Stimulated activated CD4-positive, alpha-beta T cell treated with anti-CD3 and anti-CD28 coated beads, TNF-alpha, amount 100 ng/mL, for 24 hours (primary cell): ENCODE measurements at places on chromosomes 12 and 14.

DNA sequence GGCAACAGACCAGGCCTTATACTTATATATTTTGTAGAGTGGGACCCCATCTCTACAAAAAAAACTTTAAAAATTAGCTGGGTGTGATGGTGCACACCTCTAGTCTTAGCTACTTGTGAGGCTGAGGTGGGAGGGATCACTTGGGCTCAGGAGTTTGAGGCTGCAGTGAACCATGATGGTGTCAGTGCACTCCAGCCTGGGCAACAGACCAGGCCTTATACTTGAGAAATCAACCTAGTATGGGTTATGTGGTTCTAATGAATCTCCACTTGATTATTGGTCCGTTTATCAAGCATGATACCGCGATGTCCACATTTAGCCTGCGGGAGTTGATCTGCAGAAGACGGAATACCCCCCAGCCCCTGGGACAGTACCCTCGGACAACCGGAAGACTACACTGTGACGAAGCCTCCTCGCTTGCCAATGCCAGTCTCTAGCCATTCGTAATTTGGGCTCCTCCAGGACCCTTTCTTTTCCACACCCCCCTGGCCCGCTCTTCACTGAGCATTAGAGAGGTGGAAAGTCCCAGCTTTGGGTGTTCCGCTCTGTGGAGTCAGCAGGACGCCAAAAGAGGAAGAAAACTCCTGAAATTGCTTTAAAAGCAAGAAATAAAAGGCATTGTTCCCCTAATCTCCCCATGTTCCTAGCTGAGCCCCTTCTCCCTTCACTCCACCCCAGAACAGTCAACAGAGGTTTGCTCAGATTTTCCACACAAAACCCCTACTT is 19.4 kb downstream of the LTBP2 start:
- no peak for DNase-seq

GRCh38 chr14:60645126-60645741 is 4.0 kb downstream of the SIX1 start:
- no peak for DNase-seq

DNA sequence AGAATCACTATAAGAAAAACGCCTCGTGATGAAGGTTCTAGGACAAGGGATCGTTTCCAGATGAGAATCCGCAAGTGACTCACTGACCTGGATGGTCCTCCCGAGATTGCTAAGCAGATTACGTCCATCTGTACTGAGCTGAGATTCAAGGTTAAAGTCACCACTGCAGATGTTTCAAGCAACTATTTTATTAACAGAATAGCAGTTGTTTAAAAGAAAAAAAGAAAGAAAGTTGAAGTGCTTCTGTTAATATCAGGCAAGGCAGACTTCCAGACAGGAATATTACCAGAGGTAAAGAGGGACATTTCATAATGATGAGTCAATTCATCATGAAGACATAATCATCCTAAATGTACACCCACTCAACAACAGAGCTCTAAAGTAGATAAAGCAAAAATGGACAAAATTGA is 17.9 kb downstream of the PXN start:
- no peak for DNase-seq

DNA sequence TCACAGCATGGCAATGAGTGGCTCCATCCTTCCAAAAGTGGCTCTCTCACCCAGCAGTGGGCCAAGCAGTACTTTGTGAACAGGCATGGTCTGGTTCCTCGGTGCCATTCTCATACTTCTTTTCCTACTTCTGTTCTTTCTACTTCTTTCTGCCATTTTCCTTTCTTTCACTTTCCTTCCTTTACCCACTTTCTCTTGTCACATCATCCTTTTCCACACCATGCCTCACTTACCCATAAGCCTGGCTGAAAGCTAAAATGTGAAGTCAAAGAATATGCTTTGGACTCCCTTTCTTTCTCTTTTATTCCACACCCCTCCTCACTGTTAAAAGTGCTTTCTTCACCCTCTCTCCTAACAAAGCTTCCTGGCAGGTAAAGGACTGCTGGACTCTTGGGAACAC is 57.0 kb downstream of the PTHLH start:
- no peak for DNase-seq

DNA sequence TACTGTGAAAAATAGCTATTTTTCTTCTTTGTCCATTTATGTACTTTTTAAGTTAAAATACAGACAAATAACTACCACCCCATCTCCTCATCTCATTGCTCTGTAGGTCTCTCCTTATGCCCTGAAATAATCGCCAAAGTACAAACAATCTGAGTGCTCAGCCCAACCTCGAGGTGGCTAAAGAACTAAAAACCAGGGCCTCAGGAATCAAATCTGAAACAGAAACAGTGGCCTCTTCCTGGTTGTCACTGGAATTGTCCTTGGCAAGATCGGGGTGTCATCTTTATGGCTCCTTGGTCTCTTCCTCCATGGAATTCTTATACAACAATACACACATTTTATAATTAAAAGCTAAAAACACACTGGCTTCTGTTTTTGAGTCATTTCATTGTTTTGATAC is 182.4 kb downstream of the ASCL1 start:
- no peak for DNase-seq

DNA sequence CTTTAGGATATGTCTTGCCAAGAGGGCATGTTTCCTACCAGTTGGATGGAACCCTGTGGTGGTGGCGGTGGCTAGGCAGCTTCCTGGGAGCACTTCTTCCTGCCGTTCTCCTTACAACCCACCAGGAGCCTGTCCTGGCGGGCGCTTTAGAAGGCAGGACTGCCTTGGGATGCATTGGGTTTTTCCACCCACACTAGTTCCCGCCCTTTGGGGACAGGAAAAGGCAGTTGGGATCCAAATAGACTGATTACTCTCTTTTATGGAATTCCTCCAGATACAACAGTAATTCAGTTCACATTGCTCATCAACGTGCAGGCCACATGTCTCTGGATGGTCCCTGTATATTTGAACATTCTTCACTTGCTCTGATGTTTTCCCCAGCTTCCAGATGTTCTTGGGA is 305.7 kb upstream of the SSTR1 start:
- no peak for DNase-seq

GRCh38 chr12:92472201-92472600 is 230.6 kb upstream of the PLEKHG7 start:
- DNase-seq, result no peak

DNA sequence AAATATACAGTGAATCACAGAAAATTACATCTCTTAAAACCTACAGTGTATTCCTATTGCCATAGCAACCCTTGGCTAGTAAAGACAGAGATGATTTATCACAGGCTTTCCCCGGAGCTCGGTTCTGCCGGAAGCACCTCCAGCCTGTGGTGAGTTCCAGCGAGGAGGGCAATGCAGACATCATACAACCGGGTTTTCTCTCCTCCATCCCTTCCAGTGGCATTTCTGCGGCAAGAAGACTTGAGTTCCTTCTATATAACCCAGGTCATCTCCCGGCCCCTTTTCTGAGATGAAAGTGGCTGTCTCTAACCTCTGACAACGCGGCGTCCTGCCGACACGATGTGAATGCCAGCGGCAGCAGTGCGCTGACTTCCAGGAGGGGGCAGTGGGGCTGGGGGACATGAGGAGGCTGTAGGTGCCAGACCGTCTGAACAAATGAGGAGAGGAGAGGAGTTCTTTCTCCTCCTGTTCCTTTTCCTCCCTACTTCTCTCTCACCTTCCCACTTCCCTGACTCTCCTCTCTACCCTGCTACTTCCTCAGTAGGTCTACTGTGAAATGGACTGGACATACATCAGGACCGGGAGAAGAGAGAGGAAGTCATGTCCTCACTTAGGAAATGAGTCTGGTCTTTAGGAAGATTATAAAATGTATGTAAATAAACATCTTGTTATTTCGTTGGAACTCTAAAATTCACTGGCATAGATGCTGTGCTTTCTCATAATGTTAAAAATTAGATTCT is 68.6 kb upstream of the MAX start:
- peak; percentile 23 for DNase-seq

DNA sequence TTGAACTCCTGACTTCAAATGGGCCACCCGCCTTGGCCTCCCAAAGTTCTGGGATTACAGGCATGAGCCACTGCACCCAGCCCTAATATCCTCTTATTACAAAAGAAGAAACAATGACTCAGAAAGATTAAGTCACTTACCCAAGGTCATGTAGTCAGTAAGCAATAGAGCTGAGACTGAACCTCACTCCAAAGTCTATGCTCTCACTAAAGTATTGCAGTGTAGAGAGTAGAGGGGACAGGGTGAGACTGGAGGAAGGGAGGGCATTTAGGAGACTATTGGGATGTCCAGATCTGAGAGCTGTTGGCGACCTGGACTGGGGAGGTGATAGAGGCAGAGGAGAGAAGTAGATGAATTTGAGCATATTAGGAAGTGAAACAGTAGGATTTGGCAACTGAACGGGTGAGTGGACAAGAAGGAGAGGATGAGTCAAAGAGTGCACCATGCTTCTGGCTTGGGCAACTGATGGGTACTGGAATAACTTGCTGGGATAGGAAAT is 11.8 kb downstream of the P2RX7 start:
- no peak for DNase-seq

- DNase-seq, result no peak
These were observed 101.0 kb upstream of the PRMT8 start for GRCh38 chr12:3389986-3390385.

DNA sequence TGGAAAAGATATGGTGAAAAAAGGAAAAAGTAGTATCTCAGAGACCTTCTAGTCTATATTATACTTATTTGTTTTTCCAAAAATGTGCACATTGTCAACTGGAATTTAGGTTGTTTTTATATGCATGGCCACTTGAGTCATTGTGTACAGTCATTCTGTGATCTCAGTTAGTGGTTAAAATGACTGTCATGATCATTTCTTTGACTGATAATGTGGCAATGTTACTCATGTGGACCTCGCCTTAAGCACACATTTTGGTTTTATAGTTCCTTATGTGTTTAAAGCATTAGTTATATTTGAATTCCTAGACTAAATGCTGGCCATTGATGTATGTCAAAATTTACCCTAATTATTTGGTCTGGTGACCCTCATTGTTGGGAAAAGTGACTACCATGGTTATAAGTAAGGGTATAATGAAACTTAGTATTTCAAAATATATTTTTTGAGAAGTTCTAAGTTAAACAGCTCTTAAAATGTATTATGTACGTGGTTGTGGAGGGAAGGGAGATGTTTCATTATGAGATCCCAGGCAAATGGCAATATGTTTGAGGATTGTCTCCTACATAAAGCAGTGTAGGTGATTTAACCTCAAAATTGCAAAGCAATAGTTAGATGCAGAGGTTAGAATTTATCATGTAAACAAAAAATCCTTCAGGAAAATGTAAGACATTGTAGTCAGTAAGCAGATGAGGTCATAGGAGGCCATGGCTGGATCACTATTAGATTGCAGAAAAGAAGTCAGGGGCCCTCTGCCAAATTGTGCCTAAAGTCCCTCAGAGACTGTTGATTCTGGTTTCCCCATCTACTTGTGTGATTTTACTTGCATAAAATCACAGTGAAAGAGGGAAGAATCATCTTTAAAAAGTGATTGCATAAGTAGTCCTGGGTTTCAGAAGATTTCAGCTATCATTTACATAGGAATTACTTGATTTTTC is 17.5 kb downstream of the PNMA1 start:
- no peak for DNase-seq

- DNase-seq, result no peak
These were observed 34.0 kb downstream of the EMP1 start for GRCh38 chr12:13230500-13230899.

DNA sequence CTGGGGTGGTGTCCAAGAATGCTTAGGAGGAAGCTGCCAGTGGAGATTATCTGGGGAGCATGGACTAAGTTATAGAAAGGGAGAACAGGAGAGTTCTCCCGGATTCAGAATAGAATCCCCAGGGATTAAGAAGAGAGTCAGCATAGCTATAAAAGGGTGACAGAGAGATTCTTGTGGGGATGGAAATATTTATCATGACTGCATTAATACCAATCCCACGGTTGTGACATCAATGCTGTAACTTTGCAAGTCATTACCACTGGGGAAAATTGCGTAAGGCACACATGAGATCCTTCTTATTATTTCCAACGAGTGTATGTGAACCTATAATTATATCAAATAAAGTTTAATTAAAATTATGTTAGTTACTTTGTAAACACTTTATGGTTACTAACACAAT is 447.9 kb upstream of the TMEM132C start:
- no peak for DNase-seq

- DNase-seq, result no peak
These were observed 15.3 kb downstream of the NFKBIA start for GRCh38 chr14:35389315-35389667.

GRCh38 chr14:22563987-22564386 is 25.0 kb downstream of the DAD1 start:
- DNase-seq, result no peak

GRCh38 chr12:66500841-66501240 is 178.0 kb downstream of the GRIP1 start:
- DNase-seq, result no peak

- peak; percentile 91 for DNase-seq
These were observed at the start of gene PRIM1 for GRCh38 chr12:56751712-56752598. Gene PRIM1 (minus strand): TSS chr12:56752323. CDS start chr12:56752298, 25 bp downstream.

DNA sequence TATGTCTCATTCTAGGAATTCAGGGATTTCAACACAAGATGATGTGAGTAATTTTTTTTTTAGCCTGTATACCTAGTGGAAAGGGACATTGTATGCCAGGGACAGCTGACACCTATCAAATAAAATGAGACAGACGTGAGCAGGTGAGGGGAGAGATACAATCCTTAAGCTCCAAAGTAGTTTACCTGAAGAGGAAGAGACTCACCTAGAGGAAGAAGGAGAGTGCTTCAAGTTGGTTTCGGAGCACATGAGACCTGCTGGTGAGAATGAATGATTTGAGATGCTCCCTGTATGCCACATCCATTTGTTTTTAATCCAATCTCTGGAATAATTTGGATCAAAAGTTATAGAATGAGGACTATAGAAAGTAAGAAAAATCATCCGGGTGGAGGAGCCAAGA is 915.4 kb upstream of the FBXO33 start:
- DNase-seq, result no peak

- no peak for DNase-seq
These were observed 474.3 kb downstream of the VRK1 start for GRCh38 chr14:97271451-97271960.

- DNase-seq, result no peak
These were observed 54.6 kb downstream of the TRAFD1 start for GRCh38 chr12:112179916-112180315.

DNA sequence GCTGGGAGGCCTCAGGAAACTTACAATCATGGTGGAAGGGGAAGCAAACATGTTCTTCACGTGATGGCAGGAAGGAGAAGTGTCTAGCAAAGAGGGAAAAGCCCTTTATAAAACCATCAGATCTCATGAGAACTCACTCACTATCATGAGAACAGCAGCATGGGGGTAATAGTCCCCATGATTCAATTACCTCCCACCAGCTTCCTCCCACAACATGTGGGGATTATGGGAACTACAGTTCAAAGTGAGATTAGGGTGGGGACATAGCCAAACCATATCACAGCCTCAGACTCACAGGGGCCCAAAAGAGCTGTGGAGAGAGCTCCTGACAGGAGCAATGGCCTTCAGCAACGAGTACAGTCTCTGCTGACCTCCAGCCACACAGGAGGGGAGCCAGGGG is 151.4 kb downstream of the GXYLT1 start:
- DNase-seq, result no peak

GRCh38 chr12:117022465-117022864 is 76.8 kb downstream of the TESC start:
- DNase-seq, result no peak

DNA sequence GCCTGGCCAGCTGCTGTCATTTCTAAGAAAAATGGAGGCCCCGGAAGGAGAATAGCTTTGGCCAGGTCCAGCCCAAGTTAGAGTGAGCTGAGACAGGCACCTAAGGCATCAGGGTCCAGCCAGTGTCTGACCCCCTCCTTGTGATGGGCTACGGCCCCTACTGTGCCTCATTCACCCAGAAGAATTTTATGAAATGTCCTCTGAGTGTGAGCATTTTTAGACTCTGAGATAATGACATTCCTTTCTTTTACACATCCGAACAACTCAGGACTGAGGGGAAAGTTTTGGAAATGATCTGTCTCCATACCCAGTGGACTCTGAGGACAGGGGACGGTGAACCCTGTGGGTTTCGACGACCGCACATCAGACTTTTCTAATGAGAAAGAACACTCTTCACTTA is 50.4 kb downstream of the SLC24A4 start:
- DNase-seq, result no peak
